GM12864 (cell line): ENCODE measurements at places on chromosomes 3 and 15.

GRCh38 chr15:28888900-28889299 lies 3.1 kb downstream of the APBA2 start:
- DNase-seq: no peak

DNA sequence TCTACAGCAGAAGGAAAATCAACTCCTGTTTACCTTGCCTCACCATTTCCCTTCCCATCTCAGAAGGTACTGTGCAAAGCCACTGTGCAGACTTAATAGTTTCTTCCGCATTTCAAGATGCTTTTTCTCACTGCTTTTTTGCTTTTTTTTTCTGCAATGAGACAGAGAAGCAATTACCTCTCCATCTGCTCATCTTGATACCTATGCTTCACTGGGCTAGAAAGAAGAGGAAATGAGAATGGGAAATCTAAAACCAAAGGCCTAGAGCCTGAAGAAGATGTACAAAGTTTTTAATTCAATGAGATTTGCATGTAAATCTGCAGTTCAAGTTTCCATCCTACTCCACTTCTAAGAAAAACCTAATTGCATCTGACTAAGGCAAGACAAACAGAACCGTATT lies 238.1 kb upstream of the SETMAR start:
- peak; percentile 40 for DNase-seq

DNA sequence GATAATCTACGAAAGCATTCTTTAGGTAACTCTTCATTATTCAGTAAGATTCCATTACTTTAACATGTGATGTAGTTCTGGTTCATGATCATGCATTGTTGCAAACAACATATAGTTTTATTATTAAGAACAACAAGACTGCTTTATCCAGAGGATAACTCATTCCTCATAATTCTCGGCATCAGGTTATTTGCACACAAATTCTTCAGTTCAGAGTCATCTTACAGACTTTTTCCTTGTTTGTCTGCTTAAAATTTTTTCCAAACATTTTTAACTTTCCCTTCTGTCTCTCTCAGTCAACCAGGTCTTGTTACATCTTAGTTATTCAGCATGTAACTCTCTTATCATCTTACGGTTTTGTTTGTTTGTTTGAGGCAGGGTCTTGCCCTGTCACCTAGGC lies 60.1 kb downstream of the VGLL3 start:
- DNase-seq: no peak

DNA sequence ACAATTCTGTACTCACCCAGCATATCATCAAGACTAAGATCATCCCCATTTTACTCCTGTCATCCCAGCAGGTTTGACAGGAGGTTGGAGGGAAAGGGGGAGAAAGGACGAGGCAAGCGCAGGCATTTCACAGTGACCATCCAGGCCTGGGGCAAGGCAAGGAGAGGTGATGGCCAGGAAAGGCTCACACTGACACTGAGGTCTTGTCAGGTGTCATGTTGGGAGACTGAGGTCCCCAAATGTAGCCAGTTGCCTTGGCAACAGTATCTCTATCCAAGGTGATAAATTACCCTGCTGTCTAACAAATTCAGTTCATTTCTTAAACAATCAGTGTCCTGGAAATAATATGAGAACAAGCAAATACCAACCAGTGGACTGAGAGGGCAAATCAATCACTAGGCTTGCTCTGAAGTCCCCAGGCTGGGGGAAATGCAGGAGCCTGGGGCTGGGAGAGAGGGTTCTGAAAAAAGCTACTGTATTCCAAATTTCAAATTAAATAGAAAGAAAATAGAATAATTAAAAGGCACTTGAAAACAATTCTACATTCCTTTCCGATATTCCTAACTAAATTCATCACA lies 172.8 kb downstream of the OSBPL10 start:
- DNase-seq: no peak

- no peak for DNase-seq
Measured at GRCh38 chr15:89673165-89673512, 6.0 kb downstream of the PLIN1 start.

- no peak for DNase-seq
Measured at GRCh38 chr3:178325330-178325729, 210.9 kb upstream of the KCNMB2 start.

- no peak for DNase-seq
Measured at GRCh38 chr3:131007782-131008181, 18.8 kb downstream of the ASTE1 start.

DNA sequence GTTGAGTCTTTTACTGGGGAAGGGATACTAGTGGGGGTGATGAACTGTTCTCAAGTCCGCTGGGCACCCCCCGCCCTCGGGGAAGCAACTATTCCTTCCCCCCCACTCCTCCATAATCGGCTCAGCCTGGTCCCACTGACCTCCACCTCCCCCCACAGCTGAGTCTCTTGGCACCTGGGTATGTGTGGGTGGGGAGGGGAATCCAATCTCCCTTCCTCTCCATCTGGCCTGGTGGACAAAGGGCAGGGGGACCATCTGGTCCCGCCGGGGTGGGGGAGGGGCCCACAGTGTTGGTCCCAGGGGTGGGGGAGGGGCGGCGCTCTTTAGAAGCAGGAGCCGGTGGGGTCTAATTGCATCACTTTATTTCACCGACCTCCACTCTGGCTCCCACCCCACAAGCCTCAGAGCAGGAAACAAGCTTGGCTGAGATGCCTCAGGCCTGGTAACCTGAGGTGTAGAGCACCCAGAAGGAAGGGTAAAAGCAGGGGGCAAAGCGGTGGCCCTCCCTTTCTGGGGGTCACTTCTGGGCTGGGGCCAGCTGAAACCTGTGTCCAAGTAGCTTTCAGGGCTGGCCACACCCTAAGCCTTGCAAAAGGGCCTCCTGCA lies 1.0 kb upstream of the PCBP4 start:
- no peak for DNase-seq

GRCh38 chr3:148903022-148903442 lies 37.9 kb downstream of the CPA3 start:
- DNase-seq: no peak

GRCh38 chr3:158725348-158726011 lies 6.8 kb downstream of the RARRES1 start:
- DNase-seq: no peak

DNA sequence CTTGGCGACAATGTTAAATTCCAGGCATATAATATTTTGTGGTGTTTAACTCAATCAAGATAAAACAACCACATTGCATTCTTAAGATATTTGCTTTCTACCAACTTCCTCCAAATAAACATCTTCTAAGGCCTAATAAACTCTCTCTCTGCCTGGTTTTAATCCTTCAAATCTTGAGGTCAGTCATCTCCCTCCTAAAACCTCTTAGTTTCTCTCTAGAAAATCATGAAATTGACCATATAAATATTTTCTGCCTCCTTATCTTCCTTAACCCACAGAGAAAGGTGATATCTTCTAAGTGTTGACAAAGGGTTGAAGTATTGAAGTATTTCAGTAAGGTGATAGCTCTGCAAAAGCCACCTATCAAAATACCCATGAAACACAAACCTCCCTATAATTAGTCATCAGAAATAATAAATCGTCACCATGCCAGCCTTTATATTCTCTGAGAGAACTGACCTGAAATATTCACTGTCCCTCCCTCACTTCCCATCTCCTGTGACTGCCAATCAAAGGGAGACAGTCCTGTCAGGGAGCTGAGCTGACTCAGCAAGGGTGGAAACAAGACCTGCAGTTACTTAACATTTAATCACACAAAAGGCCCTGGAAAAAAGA lies 1261.1 kb downstream of the ROBO1 start:
- DNase-seq: no peak

- DNase-seq: no peak
Measured at GRCh38 chr3:148030975-148031374, 621.8 kb downstream of the ZIC1 start.

DNA sequence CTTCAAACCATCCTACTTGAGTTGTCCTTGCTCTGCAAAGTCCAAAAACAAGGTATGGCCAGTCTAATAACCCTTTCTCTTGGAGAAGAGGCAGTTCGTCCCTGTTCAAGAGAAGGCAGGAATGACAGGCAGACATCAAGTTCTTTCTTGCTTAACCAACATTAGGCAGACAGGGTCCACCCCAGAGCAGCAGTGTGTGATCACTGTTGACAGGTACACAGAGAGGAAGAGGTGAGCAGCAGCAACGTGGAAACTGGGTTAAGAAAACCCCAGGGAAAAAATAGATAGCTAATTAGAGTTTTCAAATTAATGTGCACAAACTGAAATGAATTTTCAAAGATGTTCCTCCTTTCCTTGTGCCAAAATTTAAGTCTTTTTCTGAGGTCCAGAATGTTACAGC lies 48.2 kb downstream of the TNIK start:
- DNase-seq: no peak

- DNase-seq: no peak
Measured at GRCh38 chr3:16877505-16877904, 7.2 kb upstream of the PLCL2 start.

- peak; percentile 37 for DNase-seq
Measured at GRCh38 chr3:178676942-178677790, 140.9 kb downstream of the KCNMB2 start.

DNA sequence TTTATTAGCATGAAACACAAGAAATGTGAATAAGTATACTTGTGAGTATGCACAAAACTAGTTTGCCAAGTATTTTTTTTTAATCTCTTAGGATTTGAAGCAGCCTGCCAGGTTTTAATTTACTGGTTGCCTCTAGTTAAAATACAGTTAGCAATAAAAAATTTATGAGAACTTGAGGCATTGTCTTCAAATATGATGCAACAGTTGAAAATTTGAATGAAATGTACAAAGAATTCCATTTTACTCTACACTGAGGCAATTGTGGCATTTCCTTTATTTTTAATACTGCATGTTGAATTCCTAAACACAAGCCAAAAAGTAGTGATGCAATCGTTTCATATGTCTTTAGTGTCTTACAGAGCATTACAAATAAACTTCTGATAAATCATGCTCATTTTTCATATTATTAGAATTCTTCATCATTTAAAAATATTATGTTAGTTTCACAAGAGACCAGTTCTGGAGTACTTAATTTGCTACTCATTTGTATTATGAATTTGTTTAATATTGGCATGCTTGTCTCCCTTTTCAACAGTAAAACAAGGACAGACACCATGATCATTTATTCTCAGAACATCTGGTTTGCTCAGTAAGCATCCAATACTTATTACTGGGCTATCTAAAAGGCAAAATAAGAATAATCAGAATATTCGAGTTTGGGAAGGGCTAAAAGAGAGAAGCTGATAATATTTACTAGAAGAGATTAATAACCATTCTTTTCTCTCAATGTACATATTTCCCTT lies 124.8 kb upstream of the PTX3 start:
- DNase-seq: no peak

GRCh38 chr3:80785475-80785874 lies 976.0 kb downstream of the GBE1 start:
- no peak for DNase-seq

DNA sequence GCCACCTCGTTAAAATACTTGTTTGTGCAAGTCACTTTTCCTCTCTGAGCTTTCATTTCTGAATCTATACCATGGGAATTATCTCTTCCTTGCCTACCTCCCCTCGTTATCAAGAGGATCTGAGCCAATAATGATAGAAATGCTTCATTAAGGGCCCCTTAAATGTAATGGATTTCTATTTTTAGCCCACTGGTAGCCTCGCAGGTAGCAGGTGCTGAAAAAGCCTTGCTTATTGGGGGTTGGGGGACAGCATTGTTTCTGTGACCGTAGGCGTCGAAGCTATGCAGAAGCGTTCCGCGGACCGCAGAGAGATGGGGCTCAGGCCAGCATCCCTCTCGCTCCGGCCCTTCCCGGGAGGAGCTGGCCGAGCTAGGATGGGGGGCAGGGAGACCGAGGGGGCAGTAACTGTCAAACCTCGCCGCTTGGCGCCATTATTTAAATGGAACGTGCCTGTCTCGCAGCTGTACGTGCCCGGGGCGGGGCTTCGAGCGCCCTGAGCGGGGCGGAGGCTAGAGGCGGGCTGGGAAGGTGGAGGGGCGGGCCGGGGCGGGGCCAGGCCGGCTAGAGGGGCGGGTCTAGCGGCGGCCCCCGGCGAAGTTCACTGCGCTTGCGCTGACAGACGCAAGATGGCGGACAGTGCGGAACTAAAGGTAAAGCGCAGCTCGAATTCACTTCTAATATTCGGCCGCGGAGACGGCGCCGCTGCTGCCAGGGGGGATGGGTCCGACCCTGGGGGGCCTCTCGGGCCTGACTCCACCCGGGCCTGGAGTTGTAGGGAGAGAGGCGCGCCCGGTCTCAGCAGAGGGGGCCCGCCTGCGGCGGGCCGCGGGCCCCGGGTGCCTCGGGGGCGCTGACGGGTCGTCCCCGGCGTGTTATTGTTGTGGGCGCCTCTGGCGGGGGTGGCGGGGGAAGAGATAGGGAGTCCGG lies at the start of gene PIAS1:
PIAS1 (plus strand) TSS at position 615 of the 927 bp plus-strand sequence; CDS start at position 627, 12 bp downstream.
- DNase-seq: peak; percentile 78

DNA sequence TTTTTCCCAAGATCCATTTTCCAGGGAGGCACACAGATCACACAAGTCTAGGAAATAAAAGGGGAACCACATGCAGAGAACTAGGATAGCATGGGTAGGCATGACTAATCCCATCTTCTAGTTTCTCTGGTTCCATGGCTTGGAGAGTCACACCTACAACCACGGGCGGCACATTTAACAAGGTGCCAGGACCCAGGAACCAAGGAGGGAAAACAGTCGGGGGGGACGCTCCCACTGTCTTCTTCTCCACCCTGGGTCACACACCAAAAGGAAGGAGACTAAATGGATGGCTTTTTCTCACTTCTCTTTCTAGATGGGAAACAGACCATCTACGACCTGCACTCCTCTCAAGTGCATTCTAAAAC lies 4.6 kb upstream of the SMCO1 start:
- DNase-seq: no peak

DNA sequence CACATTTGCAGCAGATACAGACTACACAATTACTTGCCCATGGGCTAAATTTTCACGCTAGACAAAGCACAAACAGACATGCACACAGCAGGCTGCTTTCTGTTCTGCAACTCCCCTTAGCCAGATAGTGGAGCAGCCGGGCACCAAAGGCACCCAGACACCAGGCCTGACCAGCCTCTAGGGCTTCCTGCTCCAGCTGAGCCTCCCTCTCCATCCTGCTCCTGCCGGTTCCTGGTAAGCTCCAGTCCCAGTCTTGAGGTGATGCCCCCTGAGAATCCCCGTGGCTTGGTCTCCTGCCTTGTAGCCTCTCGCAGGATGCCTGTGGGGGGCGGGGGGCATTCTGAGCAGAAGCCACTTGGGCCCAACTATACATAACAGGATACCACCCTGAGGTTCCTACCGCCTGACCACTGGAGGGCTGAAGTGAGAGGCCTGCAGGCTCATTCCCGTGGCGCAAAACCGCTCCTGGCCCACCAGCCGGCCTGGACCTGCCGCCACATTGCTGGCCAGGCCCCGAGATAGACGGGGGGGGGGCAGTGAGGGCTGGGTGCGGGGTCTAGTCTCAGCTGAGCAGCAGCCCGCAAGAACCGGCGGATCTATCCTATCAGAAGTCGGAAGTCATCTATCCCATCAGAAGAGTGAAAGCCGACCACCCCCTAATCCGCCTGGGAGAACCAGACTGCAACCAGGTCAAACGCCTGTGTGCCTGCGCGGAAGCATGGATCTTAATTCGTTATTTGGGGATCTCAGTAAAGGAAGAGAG lies 3.9 kb downstream of the FOXL2 start:
- no peak for DNase-seq
